ENCODE measurements at places on chromosomes 3 and 15. TPM values are rescaled to one million over a fixed set of nuclear protein-coding genes. Genes with fewer than 3 reads are reported as not detected.

Gene ANKRD63
- total RNA-seq: 0.41 TPM

Gene PLCH1
- 0.09 TPM for total RNA-seq

Gene XCR1
- total RNA-seq: 0.07 TPM

Gene SLCO2A1
- not detected for total RNA-seq

Gene POTEB3
- total RNA-seq: not detected

Gene ZNF620
- 6.7 TPM for total RNA-seq

Gene ROBO1
- total RNA-seq: 0.05 TPM

Gene LRRC15
- total RNA-seq: not detected

Gene PDZRN3
- not detected for total RNA-seq

Gene COL8A1
- total RNA-seq: not detected

Gene CGNL1
- total RNA-seq: not detected

Gene FAM107A
- total RNA-seq: not detected

Gene ACTR8
- 59.0 TPM for total RNA-seq

Gene ARHGEF26
- 0.18 TPM for total RNA-seq

- no peak for DNase-seq
These were observed 3.9 kb downstream of the PRKCD start for GRCh38 chr3:53164911-53165310.

DNA sequence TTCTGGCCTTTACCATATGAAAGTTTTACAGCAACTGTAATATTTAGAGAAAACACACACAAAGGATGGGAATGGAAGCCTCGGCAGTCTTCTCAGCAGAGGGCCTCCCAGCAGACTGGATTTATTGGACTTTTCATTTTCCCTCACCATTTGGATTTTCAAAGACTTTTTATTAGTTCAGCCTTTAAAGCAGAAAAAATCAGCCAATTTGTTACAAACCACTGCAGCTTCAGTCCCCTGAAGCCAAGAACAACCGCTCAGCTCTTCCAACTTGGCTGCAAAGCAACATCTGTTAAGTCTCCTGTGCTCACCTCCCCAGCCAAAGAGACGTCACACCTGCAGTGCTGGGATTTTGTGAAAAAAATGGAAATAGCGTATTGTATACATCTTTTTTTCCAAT, 120.8 kb downstream of the GMPS start:
- DNase-seq: no peak

DNA sequence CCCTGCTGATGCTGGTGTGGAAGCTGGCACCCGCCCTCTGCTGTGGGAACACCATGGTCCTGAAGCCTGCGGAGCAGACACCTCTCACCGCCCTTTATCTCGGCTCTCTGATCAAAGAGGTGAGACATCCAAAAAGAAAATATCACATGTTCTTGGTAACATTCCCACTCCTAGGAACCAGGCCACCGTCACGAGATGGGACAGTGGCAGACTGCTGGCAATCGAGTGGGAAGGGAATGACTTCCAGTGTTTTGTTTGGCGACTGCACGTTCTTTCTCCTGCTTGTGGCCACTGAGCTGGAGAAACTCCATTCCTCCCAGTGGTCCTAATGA, 14.3 kb downstream of the ALDH1A3 start:
- DNase-seq: no peak

- no peak for DNase-seq
These were observed 191.3 kb downstream of the FOXP1 start for GRCh38 chr3:71392251-71392650.

DNA sequence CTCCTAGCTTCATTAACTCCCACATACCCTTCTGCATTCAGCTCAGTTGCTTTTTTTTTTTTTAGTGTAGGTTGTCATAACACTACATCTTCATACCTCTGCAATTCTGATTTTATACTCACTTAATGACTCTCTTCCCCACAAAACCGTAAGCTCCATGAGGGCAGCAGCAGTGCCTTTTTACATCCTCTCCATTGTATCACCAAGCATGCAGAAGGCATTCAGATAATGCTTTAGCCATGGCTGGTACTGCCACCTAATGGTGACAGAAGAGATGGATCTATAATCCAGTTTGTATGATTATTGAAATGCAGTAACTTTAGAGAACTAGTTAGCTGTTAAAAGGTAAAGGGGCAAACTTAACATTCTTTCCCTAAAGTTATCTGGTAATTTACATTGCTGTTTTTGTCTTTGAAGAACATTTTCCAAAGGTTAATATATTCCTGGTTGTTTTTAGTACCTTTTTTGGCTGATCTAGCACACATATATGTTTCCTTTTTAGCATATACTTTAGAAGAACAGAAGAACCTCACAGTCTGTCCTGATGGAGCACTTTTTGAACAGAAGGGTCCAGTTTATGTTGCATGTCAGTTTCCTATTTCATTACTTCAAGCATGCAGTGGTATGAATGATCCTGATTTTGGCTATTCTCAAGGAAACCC, 36.8 kb downstream of the ATP1B3 start:
- DNase-seq: peak; percentile 30

- DNase-seq: no peak
These were observed 157.0 kb downstream of the FGF12 start for GRCh38 chr3:192570315-192570714.

- no peak for DNase-seq
These were observed 1501.2 kb upstream of the CADM2 start for GRCh38 chr3:83457551-83457950.

DNA sequence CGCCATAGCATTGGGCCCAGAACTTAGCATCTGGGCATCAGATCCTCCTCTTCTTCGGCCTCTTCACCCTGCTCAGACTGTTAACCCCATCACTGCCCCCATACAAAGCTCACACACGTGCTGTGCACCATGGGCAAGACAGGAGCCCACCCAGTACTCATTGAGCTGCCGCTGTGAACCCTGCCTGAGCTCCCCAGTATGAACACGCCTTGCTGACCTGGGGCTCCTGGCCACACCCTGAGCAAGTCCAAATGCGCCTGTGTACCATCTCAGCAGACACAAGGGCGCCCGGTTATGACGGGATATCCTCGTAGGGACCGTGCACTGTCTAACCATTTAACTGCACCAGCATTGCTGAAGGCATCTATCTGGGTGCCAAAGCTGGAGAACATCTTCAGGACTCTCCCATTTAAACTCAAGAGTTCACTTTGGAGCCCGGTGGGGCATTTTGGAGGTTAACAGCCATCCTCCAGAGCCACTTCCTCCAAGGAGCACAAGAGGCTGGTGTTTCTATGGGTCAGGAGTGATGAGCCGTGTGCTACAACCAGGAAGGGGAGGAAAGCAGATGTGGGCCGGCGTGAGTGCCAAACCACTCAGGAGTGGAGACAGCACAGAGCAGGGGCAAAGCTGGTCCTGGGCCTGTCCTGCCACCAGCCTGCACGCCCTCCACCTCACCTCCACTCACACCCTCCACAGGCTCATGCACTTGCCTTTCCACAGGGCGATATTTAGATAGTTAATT, 12.1 kb downstream of the PRR23E start:
- DNase-seq: no peak

DNA sequence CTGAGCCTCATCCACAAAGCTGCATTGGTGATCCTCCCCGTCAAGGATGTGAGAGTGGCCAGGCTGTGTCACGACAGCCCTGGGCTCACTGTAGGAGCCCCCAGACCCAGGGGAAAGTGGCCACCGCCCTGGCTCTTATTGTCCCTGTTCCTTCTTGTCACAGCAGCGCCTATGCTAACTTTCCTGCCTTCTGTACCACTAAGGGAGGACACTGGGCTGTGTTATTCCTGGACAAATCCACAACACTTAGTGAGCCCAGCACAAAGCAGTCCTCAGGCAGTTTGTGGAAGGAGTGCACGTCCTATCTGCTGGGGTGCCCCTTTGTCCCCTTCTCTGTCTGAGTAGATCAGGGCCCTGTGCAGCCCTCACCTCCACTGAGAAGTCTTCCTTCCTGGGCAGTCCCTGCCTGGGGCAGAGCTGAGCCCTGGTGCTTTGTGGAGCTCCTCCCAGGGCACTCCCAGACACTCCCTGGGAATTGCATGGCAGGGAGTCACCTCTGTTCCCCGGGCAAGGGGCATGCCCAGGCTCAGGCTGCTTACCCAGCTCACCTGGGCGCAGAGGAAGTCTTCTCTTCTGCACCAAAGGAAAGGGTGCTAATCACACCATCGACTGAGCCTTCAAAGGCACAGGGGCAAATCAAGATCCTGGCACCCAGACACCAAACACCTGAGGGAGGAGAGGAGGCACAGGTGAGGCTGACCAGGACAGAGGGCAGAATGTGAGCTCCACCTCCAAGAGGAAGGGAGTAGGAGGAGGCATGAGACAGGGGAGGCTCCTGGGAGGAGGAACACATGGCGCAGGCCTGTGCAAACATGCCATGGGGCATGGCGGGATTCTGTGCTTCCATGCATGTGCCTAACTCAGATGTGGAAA, 138.7 kb downstream of the KLF13 start:
- no peak for DNase-seq

- no peak for DNase-seq
These were observed 13.3 kb upstream of the CCR1 start for GRCh38 chr3:46221391-46221790.

- DNase-seq: no peak
These were observed 115.4 kb upstream of the C15orf61 start for GRCh38 chr15:67405208-67406191.

DNA sequence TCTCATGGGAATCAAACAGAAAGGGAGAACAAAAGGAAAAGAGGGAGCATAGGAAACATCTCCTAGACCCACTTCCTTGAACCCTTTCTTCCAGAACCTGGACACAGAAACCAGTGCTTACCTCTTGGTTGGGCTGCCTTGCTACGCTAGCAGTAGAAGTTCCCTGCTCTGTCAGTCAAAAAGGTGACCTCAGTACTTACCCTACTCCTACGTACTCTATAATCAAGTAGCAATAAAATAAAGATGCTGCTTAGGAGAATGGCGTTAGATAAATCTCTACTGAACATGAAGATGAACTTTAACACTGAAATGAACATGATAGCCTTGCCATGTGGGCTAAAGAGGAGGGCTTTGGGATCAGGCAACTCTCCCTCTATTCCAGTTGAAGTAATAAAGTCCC, 7.4 kb downstream of the VEPH1 start:
- no peak for DNase-seq

- DNase-seq: no peak
These were observed 199.5 kb upstream of the P2RY1 start for GRCh38 chr3:152635389-152635788.

- no peak for DNase-seq
These were observed 311.5 kb downstream of the RORA start for GRCh38 chr15:60917461-60918145.

GRCh38 chr3:31999907-32000439, 18.4 kb downstream of the ZNF860 start:
- no peak for DNase-seq

- no peak for DNase-seq
These were observed 4.5 kb downstream of the FETUB start for GRCh38 chr3:186644683-186645082.

DNA sequence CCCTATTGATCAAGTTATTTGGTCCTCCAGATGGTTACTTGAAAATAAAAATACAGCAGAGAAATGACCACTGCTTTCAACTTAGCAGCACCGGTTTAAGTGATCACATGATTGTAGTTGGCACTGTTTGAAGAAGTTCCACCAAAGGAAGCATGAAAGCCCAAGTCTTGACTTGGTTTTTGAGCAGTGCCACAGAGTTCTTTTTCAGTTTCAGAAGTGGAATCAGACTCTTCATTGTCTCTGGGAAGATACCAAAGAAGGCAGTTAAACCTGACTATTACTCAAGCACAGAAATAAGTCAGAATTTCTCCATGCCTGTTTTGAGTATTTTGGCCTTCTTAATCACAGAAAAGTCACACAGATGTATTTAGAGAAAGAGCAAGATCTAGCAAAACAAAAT, 66.7 kb downstream of the BBX start:
- no peak for DNase-seq

DNA sequence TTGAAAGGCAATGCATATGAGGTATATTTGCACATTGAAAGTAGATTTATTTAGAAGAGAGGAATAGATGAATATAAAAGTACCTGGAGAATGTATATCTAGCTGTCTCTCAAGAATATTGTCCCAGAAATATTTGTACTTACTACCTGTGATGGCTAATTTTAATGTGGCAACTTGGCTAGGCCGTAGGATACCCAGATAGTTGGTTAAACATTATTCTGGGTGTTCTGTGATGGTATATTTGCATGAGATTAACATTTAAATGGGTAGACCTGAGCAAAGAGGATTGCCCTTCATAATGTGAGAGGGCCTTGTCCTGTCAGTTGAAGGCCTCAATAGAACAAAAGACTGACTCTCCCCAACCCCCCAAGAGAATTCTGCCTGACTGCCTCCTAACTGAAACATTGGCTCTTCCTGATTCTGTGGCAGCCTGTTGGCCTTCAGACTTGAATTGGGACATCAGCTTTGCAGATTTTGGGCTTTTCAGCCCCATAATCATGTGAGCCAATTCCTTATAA, 69.4 kb upstream of the FILIP1L start:
- no peak for DNase-seq

- DNase-seq: no peak
These were observed 47.0 kb downstream of the HEG1 start for GRCh38 chr3:125008766-125009165.

GRCh38 chr3:136336329-136337100, 86.4 kb downstream of the PCCB start:
- no peak for DNase-seq

- DNase-seq: no peak
These were observed 11.3 kb downstream of the PPARG start for GRCh38 chr3:12300137-12300536.

DNA sequence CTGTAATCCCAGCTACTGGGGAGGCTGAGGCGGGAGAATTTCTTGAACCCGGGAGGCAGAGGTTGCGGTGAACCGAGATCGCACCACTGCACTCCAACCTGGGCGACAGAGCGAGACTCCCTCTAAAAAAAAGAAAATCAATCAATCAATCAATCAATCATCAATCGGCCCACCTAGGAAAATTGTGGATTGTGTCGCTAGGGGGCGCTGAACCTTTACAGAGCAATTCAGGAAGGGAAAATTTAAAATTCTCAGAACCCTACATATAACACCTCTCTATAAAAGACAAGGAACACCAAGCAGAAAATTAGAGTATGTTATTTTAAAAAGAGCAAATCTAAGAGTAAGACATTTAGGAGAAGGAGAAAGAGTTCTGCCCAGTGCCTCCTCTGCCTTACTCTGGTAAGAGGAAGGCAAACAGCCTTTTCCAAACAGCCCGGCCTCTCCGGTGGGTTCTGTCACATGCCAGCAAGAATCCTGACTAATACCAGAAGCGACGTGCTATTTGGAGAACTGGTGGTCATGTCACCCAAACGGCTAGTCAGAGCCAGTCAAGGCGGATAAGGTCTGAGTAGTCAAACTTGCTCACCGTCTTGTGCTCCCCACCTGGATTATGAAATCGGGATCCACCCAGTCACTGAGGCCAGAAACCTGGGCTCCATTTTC, 22.3 kb upstream of the SMCO1 start:
- DNase-seq: peak; percentile 40

DNA sequence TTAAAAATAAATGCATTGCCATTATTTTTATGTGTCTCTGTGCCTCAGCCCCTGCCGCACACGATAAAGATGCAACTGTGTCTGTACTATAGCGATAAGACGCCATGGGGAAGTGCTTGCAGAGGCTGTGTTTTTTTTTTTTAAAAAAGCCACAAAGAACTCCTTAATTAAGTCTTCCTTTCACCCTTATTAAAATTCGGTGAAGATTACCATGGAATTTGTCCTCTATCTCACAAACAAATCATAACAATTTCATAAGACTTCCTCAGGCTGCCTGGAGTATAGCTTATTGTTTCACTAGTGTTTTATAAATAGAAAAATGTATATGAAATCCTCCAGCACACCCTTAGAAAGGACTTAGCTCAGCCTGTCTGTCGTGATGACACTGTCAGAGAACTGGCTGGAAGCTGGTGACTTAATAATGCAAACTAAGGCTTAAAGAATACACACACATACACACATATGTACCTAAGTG, 374.8 kb upstream of the SLCO3A1 start:
- DNase-seq: no peak

- DNase-seq: no peak
These were observed 49.9 kb downstream of the TRPM1 start for GRCh38 chr15:31051496-31052080.
